Cerebellum (tissue), 4 donors: ENCODE measurements at places on chromosomes 3 and 15. TPM values are rescaled to one million over a fixed set of nuclear protein-coding genes. Genes with fewer than 3 reads are reported as not detected.

- no peak for DNase-seq
These were observed 99.9 kb downstream of the DHX36 start for GRCh38 chr3:154224366-154224765.

GRCh38 chr3:107999215-107999775, 91.5 kb downstream of the CD47 start:
- no peak for DNase-seq

- no peak for DNase-seq
These were observed 1018.2 kb downstream of the DIPK2A start for GRCh38 chr3:144989807-144990206.

ADAMTS17 gene
- 4.4 TPM for total RNA-seq

UBAP1L gene
- 10.3 TPM for total RNA-seq

PIERCE2 gene
- total RNA-seq: 2.5 TPM

TRH gene
- 16.4 TPM for total RNA-seq
